ENCODE measurements at places on chromosomes 12 and 14.

DNA sequence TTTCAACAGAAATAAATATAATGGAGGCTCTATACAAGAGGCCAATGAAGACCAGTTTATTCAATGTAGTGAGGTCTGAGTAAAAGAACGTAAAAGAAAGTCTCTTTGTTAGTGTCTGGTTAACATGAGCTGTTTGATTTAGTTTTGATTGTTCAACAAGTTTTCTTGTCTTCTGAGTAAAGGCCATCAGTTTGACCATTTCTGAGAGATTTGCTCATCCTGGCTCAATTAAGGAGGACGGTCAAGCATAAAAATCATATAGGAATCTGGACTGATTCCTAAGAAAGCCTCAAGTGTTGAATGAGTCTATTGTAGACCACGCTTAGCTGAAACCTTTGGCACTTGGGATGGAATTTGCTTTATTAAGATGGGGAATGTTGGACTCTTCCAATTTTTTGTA, 32.5 kb upstream of the FGF23 start:
- no peak for DNase-seq

- no peak for DNase-seq
These were observed 70.7 kb downstream of the CDK17 start for GRCh38 chr12:96329545-96329944.

DNA sequence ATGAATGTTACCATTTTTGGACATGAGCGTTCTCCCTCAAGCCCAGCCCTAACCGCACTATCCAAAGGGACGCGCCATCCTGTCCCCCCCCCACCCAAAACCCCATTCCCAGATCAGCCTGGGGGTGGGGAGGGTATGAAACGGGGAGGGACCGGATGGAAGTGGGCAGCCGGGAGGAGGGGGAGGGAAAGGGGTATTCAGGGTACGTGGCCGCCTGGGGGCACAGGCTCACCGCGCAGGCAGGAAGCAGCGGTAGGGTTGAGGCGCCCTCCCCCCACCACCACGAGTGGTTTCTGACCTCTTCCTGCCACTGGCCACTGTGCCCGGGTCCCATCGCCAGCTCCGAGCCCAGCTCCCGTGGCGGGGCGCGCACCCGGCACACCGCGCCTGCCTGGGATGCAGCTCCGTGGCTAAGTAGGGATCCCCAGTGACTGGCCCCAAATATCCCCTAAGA, 1.4 kb downstream of the ACTN1 start:
- peak; percentile 99 for DNase-seq

DNA sequence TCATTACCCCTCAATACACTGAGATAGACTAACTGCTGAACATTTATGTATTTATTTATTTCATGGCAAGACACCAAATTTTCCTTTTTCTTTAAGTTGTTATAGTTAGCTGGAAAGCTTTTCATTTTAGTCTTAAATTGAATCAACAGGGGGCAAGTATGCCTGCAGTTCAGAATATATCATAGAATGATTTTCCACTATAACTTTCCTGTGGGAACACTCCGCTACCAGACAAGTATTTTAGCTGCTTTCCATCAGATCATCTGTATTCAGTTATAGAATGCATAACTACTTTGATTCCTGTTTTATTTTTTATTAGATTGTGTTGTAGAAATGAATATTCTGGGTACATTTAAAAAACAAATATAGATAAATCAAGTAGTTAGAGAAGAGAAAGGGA, 102.0 kb downstream of the SLC6A15 start:
- no peak for DNase-seq

DNA sequence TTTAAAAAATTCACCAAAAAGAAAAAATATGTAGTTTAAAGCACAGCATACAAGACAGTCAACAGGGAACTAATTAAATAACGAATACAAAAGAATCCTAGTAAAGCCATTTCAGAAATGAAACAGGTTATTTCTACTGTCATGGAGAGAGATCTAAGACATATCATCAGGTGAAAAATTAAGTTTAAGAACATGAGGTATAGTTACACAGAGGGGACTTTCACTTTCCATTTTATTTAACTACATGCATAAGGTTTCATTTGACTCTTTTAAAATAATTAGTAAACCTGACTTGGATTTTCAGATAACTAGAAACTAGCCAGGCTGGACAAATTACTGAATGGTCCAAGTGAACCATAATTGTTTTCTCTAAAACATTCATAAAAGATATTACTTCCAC, 11.3 kb downstream of the SEC23A start:
- DNase-seq = no peak

GRCh38 chr14:22113401-22113800, 439.8 kb upstream of the OR4E1 start:
- DNase-seq = no peak

GRCh38 chr12:22374508-22374907, 40.0 kb upstream of the ST8SIA1 start:
- no peak for DNase-seq

DNA sequence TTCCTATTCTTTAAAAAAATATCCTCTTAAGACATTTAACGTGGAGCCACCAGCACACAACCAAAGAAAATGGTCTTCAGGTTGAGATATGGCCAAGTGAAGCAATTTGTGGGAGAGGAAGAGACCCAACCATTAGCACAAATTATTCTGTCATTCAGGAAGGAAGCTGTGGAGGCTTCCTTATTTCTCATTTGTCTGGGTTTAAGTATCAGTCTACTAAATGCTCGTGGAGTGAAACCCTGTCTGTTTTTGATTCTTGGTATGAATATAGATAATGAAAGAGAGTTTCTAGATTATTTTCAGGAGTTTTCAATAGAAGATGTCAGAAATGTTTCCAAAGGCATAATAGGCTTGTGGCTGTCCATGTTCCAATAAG, 125.1 kb downstream of the GPR65 start:
- DNase-seq = no peak

- no peak for DNase-seq
These were observed 72.7 kb downstream of the PTPRR start for GRCh38 chr12:70847871-70848270.

- no peak for DNase-seq
These were observed 227.4 kb downstream of the ALX1 start for GRCh38 chr12:85507456-85507855.

- DNase-seq = no peak
These were observed 61.3 kb upstream of the DDHD1 start for GRCh38 chr14:53214384-53214783.

DNA sequence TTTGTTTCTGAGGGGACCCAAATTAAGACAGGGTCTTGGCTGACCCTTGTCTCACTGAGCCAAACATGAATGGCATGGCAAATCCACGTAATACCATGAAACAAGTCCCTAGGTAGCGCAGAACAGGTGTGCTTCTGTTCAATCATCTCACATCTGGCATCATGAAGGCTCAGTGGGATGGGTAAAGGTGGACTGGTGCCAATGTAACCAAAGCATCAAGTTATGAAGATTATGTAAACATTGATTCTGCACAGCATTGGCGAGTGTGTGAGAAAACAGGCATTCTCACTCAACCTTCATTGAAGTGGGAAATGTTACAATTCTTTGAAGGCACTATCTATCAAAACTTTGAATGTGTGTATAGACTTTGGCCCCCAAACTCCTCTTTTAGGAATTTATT, 41.9 kb downstream of the PTGER2 start:
- DNase-seq = peak; percentile 31

DNA sequence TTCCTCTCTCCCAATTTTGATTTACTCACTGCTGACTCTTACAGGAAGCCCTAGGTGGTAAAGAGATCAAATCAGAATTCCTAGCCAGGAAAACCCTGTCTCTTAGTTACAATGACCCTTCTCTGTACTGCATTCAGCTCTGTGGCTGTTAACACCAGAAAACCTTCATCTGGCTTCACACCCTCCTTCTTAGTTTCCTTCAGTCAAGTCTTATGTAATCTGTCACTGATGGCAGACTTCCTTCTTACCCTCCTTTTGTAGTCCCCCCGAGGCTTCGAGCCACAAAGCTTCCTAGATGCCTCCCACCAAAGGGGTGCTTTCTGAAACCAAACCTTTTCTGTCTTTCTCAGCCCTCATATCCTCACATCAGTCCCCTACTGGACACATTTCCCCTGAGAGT, 16.5 kb downstream of the NGDN start:
- DNase-seq = no peak

DNA sequence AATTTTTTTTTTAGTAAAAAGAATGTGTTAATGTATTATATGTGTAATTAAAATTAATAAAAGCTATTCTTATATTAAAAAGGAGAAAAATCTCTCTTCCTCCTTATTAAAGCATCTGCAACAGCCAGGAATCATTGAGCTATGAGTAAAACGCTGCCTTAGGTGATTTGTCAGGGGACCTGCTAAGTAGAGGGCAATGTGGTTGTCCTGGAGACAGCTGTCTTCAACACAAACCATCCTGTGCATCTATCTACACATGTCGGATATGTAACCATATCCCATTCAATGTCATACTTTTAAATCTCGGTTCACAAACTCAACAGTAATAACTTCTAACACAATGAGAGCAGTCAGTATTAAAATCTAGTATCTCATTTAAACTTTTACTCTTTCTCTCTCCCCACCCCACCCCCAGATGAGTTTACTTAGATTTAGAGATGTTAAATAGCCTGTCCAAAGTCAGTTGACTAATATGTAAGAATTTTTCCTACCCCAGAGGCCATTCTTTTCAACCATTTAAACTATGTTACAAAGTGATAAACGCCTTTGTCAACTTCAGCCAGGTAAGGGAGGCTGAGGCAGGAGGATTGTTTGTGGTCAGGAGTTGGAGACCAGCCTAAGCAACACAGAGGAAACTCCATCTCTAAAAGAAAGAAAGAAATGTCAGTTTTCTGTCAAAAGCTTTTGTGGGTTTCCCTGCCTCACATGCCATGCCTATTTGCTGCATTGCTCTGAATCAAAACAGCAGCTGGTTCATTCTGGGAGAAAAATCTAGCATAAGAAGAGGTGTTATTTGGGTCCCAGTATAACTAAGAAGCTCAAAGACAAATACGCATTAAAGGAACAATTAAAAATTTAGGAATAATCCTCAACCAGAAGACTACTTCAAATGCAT, 413.7 kb upstream of the CCDC196 start:
- no peak for DNase-seq

DNA sequence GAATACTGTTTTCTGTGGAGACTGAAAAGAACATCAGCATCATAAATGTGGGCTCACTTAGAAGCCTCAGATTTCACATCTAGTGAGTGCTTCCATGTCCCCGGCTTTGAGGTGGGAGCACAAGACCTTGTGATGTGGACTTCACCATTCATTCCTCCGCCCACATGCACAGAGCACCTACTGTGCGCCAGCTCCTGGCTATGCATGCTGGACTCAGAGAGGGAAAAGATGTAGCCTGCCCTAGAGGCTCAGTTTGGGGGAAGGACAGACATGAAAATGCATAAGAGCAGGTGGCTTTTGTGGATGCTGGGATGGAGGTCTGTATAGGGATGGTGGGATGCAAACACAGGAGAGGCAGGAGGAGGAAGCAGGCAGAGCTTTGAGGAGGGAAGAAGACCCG, 65.0 kb downstream of the SERPINA3 start:
- no peak for DNase-seq

DNA sequence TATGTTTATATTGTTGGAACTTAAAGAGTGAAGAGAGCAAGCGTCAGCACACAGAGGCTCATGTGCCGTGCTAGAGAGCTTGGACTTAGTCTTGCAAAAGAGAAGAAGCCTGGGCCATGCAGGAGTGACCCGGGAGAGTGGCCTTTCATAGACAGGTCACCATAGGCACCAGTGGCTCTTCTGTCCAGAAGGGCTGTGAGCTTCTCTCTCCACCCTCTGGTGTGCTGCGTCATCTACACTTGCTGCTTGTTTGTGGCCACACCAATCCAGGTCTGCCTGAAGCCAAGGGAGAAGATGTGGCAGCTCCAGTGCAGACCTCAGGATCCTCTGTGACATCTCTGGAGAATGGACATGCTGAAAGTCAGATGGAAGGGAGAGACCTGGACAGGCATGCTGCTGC, 74.4 kb downstream of the NTF3 start:
- DNase-seq = no peak

DNA sequence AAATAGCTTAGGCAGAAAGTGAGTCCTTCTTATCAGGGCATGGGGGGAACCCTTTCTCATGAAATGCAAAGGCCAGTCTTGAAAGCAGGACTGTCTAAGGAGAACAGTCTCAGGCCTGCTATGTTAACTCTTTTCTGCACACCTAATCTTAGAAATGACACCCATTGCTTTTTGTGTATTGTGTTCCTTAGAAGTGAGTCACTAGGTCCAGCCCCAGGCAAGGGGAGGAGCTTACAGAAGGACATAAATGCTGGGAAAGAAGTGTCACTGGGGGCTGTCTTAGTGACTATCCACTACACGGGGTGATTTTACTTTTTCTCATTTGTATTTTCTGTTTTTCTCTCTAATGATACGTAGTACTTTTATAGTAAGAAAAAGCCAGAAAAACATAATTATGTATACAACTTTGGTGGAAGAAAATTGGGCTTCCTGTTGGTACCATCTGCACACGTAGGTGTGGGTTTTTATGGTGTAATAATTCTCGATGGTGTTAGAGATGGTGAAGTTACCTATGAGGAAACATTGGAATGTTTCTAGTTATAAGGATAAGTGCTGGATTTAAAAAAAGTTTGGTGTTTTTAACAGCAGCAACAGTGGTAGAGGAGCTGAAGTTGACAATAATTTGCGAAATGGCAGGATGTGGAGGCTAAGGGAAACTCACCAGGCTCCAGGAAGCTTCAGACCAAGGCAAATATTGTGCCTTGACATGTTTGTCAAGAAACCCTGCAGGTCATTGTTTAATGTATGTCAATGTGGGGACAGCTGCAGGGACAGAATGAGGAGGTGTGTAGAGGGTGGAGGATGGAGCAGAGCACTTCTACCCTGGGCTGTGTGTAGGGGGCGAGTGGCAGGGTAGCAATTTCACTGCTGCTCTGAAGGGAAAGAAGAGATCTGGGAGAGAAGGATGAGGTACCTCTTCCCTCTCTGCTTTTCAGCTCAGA, 214.9 kb downstream of the KTN1 start:
- peak; percentile 23 for DNase-seq

- DNase-seq = peak; percentile 63
These were observed 233.2 kb downstream of the NRXN3 start for GRCh38 chr14:78403278-78403815.

- no peak for DNase-seq
These were observed 313.2 kb downstream of the ATP23 start for GRCh38 chr12:58254463-58255100.

GRCh38 chr14:102544747-102545460, 35.3 kb upstream of the ANKRD9 start:
- DNase-seq = no peak

DNA sequence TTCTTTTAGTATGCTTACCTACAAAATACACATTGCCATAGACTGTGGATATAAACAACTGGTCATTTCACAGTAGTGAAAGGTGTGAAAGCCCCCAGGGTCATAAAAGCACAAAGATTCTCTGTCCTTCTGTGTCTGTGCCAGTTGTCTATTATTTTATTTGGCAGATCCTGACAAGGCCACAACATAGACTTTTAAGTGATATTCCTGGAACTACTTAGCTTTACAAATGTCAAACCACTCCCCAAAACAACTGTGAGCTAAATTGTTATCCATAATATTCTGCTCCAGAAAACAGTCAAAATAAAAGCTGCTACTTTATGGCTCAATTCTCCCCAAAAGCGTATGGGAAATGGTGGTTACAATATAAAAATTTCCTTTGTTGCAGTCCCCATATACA, 172.1 kb downstream of the SEC23A start:
- DNase-seq = no peak
